Thyroid gland (tissue), 4 donors: ENCODE measurements at places on chromosomes 1 and 21. TPM values are rescaled to one million over a fixed set of nuclear protein-coding genes. Genes with fewer than 3 reads are reported as not detected.

DNA sequence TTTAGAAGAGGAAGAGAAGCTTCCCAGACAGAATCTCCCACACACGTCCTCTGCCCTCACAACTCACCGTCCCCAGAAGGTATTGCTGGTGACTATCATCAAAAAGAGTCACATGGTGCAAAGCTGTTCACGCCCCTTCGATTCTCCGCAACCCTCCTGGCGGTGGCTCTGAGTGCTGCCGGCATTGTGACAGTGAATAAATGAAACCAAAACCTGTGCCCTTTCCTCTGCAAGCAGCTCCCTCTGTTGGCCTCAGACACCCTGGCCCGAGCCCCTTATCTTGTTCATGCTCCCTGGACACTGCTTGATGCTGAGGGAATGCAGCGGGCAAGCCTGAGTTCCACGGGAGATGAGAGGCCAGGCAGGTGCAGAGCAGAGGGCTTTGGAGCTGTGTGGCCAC lies 510.3 kb downstream of the NPHP4 start:
- no peak for DNase-seq

DNA sequence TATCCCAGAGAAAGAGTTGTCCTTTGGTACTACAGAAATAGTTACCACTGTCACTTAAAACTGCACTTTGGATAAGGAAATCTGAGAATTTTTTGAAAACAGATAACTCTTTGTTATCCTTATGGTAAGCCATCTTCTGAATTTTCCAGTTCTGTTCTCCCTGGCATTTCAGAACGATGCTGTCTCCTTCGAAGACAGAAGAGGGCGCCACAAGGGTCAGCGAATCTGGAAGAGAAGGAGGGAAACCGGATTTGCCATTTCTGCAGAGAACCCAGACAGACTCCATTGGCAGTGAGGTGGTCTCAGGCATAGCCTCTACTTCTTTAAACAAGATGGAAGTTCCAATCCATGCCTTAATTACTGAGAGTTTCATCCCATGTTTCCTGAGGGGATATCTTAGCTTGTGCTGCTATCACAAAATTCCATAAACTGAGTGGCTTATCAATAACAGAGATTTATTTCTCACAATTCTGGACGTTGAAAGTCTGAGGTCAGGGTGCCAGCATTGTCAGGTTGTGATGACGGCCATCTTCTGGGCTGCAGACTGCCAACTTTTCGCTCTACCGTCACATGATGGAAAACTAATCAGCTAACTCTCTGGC lies 6.4 kb downstream of the FCRL2 start:
- DNase-seq = no peak

Gene PDE9A
- 9.6 TPM for total RNA-seq

Gene PERM1
- not detected for total RNA-seq

Gene PRDM2
- 44.1 TPM for total RNA-seq

Gene USP33
- total RNA-seq = 113 TPM

Gene KIFAP3
- total RNA-seq = 41.0 TPM

- DNase-seq = no peak
Measured at GRCh38 chr1:248926401-248927182, 20.6 kb downstream of the PGBD2 start.

- no peak for DNase-seq
Measured at GRCh38 chr1:30130099-30130498, 593.3 kb downstream of the MATN1 start.

Gene PACC1
- total RNA-seq = 5.5 TPM

- DNase-seq = no peak
Measured at GRCh38 chr1:197740992-197741391, 34.3 kb downstream of the DENND1B start.

Gene UQCRHL
- total RNA-seq = 1.3 TPM

DNA sequence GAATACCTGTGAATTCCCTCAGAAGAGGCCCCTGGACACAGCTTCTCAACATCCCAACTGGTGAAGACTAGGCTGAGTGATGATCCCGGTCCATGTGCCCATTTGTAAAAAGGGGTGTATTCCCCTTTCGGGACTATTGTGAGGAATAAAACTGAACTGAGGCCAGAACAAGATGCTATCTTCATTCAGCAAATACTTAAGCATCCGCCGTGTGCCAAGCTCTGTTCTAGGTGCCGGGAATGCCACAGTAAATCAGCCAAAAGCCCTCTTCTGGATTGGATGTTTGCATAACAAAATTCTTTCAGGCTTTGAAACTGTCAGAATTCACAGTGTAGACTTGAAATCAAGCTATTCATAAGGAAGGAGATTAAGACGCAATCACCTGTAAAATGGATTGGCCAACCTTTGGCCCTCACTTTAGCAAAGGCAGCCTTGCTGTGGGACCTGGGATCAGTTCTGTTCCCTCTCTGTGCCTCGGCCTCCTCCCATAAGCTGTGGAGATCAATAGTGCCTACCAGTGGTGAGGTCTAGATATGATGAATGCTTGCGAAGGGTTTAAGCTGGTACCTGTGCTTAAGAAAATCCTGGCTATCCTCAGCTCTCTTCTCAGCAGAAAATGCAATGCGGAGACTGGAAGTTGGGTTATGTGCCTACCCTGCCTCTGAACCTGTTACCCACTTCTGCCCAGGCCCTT lies 1.8 kb downstream of the ALPL start:
- DNase-seq = no peak

- no peak for DNase-seq
Measured at GRCh38 chr1:42931108-42931539, 27.5 kb downstream of the SLC2A1 start.

Gene GPN2
- 18.8 TPM for total RNA-seq

DNA sequence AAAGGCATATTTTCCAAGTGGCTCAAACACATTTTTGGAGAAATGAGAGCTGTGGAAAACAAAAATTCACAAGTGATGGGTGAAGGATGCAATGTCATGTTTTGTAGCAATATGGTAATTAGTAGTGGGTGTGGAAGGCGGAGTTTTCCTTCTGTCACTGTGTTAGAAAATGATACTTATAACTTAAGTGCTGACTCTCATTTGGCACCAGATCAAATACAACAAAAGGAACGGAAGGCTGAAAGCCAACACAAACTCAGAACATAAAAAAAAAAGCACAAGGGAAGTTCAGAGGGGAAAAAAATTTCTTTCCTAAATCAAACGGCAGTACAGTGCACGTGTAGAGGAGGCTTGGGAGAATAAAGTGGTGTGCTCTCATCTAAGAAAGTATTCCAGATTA lies at the start of gene TNFSF18:
TNFSF18 (minus strand) TSS at position 77 of the 400 bp plus-strand sequence; CDS start at position 32, 45 bp downstream.
- DNase-seq = peak; percentile 2

Gene SLC6A9
- 11.3 TPM for total RNA-seq

GRCh38 chr1:171858696-171859095 lies 17.4 kb downstream of the DNM3 start:
- DNase-seq = no peak

Gene TMEM61
- total RNA-seq = not detected

GRCh38 chr1:115729756-115730155 lies 38.8 kb downstream of the CASQ2 start:
- DNase-seq = peak; percentile 85

DNA sequence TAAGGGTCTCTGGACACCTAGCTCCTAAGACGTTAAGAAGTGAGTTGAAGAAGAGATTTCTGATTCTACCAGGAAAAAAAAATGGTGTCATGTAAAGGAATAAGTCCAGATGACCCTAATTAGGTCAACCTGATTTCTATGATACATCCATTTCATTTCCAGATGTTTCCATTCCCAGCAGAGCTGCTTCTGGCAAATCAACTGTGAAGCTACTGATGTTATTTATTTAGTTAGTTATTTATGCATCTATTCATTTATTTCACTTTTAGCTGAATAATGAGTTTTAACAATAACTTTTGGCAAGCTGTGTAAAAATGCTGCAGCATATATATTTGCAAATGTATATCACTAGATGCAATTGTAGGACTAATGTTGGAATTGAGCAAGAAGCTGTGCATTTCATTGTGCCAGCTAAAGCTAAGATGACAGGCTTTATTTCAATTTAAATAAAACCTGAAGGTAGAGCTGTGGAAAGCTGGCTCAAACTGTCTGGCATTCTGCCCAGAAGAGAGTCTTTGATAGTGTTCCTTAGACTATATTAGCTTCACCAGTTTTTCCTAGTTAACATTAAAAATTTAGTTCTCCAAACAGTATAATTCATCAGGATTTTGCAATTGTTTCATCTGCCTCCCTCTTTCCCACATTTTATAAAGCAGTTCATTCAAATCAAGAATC lies 1164.4 kb upstream of the ADGRL4 start:
- DNase-seq = no peak

GRCh38 chr21:35886887-35887286 lies 173.4 kb downstream of the SETD4 start:
- DNase-seq = no peak

DNA sequence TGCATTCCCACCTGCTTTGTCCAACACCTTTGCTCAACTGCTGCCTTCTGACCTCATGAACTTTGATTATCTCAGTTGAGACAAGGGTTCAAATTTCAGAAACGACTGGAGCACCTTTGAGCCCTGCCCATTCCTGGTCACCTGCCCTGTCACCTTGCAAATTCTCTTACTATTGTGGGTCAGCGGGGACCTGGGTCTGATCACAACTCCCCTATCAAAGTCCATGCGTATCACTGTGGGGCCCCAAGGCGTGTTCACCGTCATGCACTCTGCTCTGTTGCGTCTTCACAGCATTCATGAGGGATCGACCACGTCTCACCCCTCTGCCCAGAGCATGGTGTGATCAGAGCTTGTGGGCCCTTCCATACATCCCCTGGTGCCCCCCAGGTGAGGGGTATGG lies 12.9 kb downstream of the PTPRF start:
- no peak for DNase-seq

GRCh38 chr1:228068359-228068758 lies 14.1 kb upstream of the ARF1 start:
- no peak for DNase-seq

- no peak for DNase-seq
Measured at GRCh38 chr1:198793714-198794113, 154.9 kb downstream of the PTPRC start.

DNA sequence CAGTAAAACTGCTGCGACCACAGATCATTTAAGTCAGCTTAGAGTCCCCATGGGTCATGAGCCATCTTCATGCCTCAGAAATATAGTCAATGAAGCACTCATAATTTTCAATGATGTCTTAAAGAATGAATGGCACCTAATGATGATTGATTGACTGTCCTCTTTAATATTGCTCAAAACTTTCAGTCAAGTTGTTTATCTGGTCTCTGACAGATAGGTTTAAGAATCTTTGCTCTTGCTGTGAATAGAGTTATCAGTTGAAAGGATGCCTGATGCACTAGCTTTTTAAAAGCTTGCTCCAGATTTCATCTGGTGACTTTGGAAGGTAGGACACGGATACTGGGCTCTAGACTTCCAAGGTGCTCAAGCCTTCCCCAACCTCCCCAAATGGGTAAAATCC lies 45.1 kb downstream of the COLGALT2 start:
- no peak for DNase-seq

DNA sequence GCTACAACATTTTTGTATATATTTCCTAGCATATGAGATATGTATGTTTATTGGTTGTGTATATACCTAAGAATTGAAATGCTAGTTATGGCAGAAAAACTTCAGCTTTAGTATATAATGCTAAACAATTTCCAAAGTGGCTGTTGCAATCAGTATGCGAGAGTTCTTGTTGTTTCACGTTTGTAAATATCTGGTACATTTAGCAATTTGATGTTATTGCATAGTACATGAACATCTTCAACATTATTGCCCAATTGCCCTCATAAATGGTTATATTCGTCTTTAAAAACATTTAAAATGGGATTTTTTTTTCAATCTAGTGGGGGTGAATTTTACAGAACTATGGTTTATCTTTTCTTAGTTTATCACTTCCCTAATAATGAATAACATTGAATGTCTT lies 86.2 kb upstream of the HP1BP3 start:
- no peak for DNase-seq

Gene MXRA8
- 111 TPM for total RNA-seq
